ENCODE measurements at places on chromosomes 12 and 14. TPM values are rescaled to one million over a fixed set of nuclear protein-coding genes. Genes with fewer than 3 reads are reported as not detected.

DNA sequence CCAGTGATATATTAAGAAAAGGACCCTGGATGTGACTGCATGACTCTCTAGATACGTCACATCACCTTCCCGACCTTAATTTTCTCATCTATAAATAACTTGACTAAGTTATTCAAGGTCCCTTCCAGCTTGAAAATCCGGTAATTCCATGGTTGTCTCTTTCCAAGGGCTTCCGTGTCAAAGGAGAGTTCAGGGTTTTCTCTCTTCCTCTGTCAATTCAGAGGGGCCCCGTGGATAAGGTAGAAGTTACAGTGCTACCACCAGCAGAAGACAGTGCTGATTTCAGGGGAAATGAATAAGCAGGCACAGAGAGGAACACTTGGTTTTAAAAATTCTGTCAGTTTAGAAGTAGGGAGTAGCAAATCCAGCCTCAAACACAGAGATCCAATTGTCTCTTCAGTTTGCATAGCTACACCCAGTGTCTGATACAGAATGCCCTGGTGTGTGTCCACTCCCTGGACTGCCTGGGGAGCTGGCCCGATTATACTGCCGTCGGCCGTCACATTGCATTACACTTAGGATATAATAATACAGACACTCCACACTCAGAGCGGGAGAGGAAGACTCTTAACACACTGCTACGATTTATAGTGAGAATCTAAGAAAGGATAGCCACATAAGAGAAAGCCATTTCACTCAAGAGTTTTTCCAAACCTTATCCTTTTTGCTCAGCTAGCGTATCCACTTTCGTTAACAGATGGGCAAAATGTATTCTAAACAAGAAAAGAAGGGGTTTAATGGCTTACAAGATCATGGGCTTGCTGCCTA lies 54.7 kb upstream of the GTF2A1 start:
- no peak for DNase-seq

GRCh38 chr14:25032092-25032784 lies 17.7 kb downstream of the STXBP6 start:
- DNase-seq: no peak

The ZNF891 gene
- total RNA-seq: 1.4 TPM

- no peak for DNase-seq
Measured at GRCh38 chr12:2557597-2557996, 237.2 kb upstream of the FKBP4 start.

DNA sequence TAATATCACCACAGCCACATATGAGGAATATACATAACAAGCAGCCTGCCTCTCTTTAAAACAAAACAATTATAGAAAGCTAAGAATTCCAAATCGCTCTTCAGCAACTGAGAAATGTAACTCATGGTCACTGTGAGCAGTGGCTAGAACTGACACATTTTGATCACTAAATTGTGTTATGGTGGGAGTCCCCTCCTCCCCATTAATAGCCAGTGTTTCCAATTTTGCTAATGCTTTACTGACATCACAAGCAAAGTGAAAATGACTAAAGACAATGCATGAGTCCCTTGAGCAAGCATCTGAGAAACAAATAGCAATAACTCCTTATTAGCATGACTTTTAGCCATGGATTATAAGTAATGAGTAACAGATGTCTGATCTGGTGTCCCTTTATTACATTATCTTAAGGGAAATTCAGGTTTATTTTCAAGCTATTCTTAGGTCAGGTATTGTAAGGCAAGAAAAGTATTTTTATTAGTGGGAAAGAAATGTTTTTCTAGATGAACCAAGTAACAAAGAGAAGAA lies 148.3 kb downstream of the KCNH5 start:
- no peak for DNase-seq

The LMNTD1 gene
- not detected for total RNA-seq

- DNase-seq: no peak
Measured at GRCh38 chr12:6533653-6533922, 729 bp upstream of the GAPDH start.

The GZMB gene
- not detected for total RNA-seq

All from osteoblast (primary cell).